ENCODE measurements at places on chromosomes 2 and 18. TPM values are rescaled to one million over a fixed set of nuclear protein-coding genes. Genes with fewer than 3 reads are reported as not detected.

DNA sequence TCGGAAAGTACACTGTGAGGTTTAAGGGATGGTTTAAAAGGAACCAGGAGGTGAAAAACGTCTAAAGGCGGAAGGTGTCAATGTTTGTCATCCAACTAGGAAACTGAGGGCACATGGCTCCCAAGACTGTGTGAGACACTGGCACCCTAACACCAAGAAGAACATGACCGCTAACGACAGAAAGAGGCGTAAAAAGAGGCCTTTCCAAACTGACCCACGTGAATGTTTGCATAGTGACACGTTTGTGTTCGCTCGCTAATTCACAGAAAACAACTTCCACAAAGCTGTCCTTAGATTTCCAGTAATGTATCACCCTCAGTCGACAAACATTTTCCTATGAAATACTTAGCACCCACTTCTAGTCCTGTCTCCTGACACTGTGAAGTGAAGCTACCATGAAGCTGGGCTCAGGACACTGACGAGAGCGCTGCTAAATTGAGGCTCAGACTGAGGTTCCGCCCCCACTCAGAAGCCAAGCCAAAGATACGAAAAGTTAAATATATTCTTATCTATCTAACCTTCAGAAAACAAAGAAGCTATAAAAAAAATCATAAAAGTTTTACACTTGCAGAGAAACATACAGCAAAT, 86.5 kb downstream of the ZNF516 start:
- H3K36me3 ChIP-seq = peaks cover 17% of the 10 kb centered on the region
- peaks cover 5% of the 10 kb centered on the region for H3K4me1 ChIP-seq
- DNase-seq = no peak
- H3K27ac ChIP-seq = no peak overlapping the region

DNA sequence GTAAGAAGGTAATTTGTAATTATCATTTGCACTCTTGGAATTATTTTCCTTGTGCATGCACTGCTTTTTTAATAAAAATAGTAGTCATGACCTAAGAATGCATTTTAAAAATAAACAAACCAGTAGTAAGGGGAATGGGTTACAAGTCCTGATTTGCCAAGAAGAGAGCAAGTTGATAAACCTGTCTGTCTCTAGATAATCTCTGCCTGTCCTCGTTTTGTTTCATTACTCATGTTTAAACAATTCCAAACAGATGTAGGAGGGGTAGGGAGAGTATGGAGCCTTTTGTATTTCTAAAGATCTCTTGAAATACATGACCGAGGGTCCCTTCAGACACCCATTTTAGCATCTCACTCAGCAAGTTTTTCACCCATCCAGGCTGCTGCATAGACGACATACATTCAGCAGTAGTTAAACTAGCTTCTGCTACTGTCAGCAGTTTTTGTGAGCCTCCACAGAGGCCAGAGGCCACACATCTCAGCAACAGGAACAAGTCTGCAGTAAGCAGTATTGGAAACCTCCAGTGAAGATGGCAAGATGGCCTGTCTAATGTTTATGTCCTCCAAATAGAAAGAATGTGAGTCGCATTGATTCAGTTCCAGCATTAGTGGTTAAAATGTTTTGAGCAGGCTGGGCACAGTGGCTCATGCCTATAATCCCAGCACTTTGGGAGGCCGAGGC, 2.3 kb upstream of the EXOC6B start:
- peaks cover 12% of the 10 kb centered on the region for H3K4me1 ChIP-seq
- H3K27ac ChIP-seq = peak overlapping the region; percentile 67
- DNase-seq = peak; percentile 90
- H3K36me3 ChIP-seq = no peaks in the 10 kb centered on the region
- H3K27me3 ChIP-seq = peaks cover under 1% of the 10 kb centered on the region

GRCh38 chr18:23772327-23773024, 83.2 kb downstream of the LAMA3 start:
- no peak overlapping the region for H3K4me3 ChIP-seq
- H3K36me3 ChIP-seq = no peaks in the 10 kb centered on the region
- 0 out of 2 replicates have a peak, but pooled peaks cover 2% of the 10 kb centered on the region for H3K4me1 ChIP-seq
- no peak overlapping the region for H3K27ac ChIP-seq

GRCh38 chr18:48566589-48566988, 27.8 kb downstream of the CTIF start:
- H3K27me3 ChIP-seq = no peaks in the 10 kb centered on the region
- H3K36me3 ChIP-seq = no peaks in the 10 kb centered on the region
- no peak overlapping the region for H3K4me3 ChIP-seq
- no peak overlapping the region for H3K27ac ChIP-seq
- peaks cover 13% of the 10 kb centered on the region for H3K4me1 ChIP-seq

GRCh38 chr2:197919487-197919886, 115.1 kb downstream of the PLCL1 start:
- H3K4me1 ChIP-seq = peaks cover 7% of the 10 kb centered on the region
- no peak overlapping the region for H3K27ac ChIP-seq
- no peaks in the 10 kb centered on the region for H3K36me3 ChIP-seq

- no peak for DNase-seq
- no peak overlapping the region for H3K27ac ChIP-seq
- H3K36me3 ChIP-seq = peaks cover 20% of the 10 kb centered on the region
- no peaks in the 10 kb centered on the region for H3K4me1 ChIP-seq
Measured at GRCh38 chr2:48452108-48452507, 77.8 kb upstream of the STON1 start.

DNA sequence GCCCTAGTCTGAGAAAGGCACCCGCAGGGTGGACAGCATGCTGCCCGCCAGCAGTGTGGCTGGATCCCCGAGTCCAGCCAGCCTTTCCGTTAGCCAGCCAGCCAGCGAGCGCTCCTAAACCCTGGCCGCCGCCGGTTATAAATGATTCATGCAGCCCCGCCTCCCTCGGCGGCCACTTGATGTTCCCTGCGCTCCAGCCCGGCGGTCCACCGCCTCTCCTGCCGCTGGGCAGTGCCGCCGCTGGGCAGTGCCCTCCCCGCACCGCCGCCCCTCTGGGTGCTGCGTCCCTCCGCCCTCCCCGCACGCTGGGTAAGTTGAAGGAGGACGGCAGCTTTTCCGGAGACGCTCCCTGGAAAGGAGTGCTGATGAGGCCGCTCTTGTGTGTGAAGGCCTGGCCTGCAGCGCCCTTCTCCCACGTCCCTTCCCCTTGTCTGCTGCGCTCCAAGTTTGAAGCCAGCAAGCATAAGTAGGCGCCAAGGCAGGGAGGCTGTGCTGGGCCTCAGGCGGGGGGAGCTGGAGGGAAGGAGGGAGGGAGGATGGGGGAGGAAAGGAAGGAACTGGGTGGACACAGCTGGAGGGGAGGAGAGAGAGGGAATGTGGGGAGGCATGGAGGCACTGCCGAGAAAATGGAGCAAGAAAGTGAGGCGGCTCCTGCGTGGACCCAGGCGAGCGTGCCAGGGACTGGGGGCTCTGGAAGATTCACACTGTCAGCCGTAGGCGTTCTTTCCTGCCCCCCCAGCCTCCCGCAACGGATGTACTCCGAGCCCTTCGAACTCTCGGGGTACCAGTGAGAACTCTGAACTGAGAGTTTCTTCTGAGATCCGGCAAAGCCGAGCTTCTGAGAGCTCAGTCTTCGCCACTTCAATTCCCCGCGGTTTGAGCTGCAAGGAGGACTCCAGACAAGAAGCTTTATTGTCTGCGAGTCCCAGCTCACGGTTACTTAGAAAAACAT, 131.9 kb downstream of the GLI2 start:
- peak; percentile 77 for DNase-seq
- no peaks in the 10 kb centered on the region for H3K27me3 ChIP-seq
- peak overlapping the region; percentile 29 for H3K4me3 ChIP-seq
- H3K36me3 ChIP-seq = peaks cover 2% of the 10 kb centered on the region
- peaks cover 43% of the 10 kb centered on the region for H3K4me1 ChIP-seq

DNA sequence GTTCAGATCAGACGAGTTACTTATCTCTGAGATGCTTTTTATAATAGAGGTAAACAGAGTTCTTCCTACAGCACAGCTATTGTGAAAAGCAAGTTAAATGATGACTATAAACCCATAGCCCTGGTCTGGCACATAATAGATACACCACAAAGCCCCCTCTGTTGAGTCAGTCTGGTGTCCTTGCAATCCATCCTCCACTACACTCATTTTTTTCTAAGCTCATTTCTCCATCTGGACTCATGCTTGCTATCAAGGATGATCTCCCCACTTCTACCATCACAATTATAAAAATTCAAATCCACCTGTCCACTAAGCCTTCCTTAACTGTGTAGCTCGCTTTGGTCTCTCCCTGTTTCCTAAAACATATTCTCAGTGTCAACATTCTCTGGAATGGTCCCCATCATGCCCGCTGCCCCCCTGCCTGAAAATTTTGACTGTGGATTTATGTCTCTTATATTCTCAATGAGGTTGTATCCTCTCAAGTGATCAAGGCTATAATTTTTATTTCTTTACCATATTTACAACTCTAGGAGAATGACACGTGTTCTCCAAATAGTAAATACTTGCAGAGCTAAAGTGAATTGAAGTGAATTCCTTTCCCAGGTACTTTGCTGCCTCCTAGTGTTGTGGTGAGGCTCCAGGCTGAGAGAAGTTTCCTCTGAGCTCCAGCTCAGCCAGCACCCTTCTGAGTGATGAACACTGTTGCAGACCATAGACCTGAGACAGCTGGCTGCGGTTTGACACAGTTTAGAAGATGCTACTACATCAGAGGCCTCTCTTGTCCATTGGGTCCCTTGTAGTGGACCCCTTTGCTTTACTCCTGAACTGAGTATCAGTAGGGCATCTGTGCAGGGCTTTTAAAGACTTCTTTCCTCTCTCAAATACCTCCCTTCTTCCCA, 108.7 kb downstream of the DPP10 start:
- H3K4me3 ChIP-seq = no peak overlapping the region
- H3K36me3 ChIP-seq = no peaks in the 10 kb centered on the region
- H3K27me3 ChIP-seq = no peaks in the 10 kb centered on the region
- H3K4me1 ChIP-seq = no peaks in the 10 kb centered on the region

- no peak for DNase-seq
- H3K27ac ChIP-seq = no peak overlapping the region
- H3K36me3 ChIP-seq = no peaks in the 10 kb centered on the region
- H3K27me3 ChIP-seq = peaks cover 16% of the 10 kb centered on the region
- no peak overlapping the region for H3K4me3 ChIP-seq
Measured at GRCh38 chr2:232871835-232872736, 2.0 kb downstream of the SNORC start.

- no peaks in the 10 kb centered on the region for H3K27me3 ChIP-seq
- DNase-seq = no peak
- peaks cover 3% of the 10 kb centered on the region for H3K36me3 ChIP-seq
- no peak overlapping the region for H3K27ac ChIP-seq
Measured at GRCh38 chr2:222608081-222608480, 47.8 kb downstream of the FARSB start.

GRCh38 chr2:152815634-152816257, 97.3 kb downstream of the ARL6IP6 start:
- no peaks in the 10 kb centered on the region for H3K27me3 ChIP-seq
- DNase-seq = no peak
- H3K4me3 ChIP-seq = no peak overlapping the region

DNA sequence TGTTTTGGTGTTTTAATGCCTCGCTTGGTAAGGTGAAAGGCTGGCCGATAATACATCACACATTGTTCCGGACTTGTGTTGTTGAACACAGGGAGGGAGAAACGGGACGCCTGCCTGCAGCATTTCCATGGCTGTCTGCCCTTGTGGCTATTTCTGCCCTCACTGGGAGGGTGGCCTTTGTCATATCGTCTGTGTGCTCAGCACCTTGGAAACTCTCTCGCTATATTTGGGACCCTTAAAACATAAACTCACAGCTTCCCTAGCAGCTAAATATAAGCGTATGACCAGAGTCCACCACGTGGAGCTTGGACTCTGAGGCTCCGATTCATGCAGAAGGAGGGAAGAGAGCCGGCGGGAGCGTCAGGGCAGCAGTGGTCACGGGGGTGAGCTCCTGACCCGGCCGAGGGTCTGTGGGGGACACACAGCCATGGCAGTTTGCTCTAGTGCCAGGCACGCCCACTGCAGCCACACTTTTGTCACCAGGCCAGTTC, 111.7 kb downstream of the SH3BP4 start:
- no peak overlapping the region for H3K27ac ChIP-seq
- H3K4me3 ChIP-seq = no peak overlapping the region
- DNase-seq = no peak
- no peaks in the 10 kb centered on the region for H3K4me1 ChIP-seq

DNA sequence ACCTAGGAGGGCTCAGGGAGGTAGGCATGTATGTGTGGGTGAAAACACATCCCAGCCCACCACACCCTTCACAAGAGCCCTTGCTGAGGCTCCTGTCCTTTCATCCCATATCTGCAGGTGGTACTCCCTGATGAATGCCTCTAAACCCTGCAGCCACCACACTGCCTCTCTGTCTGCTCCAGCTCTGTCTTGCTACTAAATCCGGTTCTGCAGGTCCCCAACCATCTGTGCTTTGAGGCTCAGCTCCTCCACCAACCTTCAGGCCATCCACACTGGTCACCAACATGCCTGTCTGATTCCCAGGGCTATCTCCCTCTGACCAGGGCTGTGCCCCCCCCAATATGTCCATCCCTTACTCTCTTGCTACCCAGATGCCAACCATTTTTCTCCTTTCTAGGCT, 92.7 kb downstream of the BIN1 start:
- H3K4me1 ChIP-seq = peaks cover 17% of the 10 kb centered on the region
- peaks cover 7% of the 10 kb centered on the region for H3K27me3 ChIP-seq
- peak overlapping the region; percentile 55 for H3K27ac ChIP-seq
- no peak overlapping the region for H3K4me3 ChIP-seq
- no peaks in the 10 kb centered on the region for H3K36me3 ChIP-seq

DNA sequence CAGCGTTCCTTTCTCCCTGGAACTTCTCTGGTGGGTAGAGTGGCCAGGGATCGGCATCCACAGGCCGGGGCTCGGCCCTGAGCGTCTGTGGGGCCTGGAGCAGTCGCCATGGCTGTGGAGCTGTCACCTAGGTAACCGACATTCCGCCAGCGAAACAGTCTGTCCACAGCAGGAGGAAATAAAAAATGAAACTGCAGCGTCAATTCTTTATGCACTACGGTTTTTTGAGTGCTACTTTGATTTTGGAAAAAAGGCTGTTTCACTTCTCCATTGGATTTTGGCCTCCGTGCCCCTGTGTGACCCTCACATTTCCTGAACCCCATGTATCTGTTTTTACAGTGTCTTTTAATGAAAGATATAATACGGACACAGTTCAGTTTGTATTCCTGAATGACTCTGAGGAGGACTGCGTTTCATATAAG, 163.4 kb downstream of the LDLRAD4 start:
- H3K27me3 ChIP-seq = no peaks in the 10 kb centered on the region
- no peaks in the 10 kb centered on the region for H3K4me1 ChIP-seq
- H3K36me3 ChIP-seq = no peaks in the 10 kb centered on the region
- no peak overlapping the region for H3K27ac ChIP-seq
- peak; percentile 21 for DNase-seq

DNA sequence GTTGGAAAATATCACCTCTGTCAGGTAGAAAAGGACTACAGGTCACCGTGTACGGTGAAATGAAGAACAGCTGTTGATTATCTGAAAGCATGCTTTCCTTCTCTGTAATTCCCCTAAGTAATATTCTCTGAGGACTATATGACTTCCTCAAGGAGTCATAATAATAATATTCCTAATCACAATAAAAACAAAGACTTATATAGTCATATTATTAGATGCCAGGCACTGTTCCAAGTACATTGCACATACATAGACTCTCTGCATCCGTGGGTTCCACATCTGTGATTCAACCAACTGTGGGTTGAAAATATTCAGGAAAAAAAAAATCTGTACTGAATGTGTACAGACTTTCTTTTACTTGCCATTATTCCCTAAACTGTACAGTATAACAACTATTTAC, 512.4 kb upstream of the ID2 start:
- no peak overlapping the region for H3K4me3 ChIP-seq
- no peaks in the 10 kb centered on the region for H3K27me3 ChIP-seq
- peak overlapping the region; percentile 57 for H3K27ac ChIP-seq
- peak; percentile 97 for DNase-seq

ZNF2 gene
- 7.3 TPM for total RNA-seq

CHST10 gene
- total RNA-seq = 8.3 TPM

SP140L gene
- 9.2 TPM for total RNA-seq

HADHA gene
- 111 TPM for total RNA-seq

HJURP gene
- total RNA-seq = 22.6 TPM

ITM2C gene
- total RNA-seq = 46.8 TPM

C2orf92 gene
- 2.2 TPM for total RNA-seq

Data from IMR-90 (cell line).